Small intestine (tissue), 16 donors: ENCODE measurements at places on chromosomes 2 and 18. TPM values are rescaled to one million over a fixed set of nuclear protein-coding genes. Genes with fewer than 3 reads are reported as not detected.

Gene MOCOS
- polyA plus RNA-seq, result 15.2 TPM

Gene SLC4A3
- polyA plus RNA-seq, result 1.0 TPM

Gene VSNL1
- polyA plus RNA-seq, result 0.16 TPM

Gene TEX44
- polyA plus RNA-seq, result not detected

Gene POLR1B
- 3.8 TPM for polyA plus RNA-seq

Gene IL18R1
- polyA plus RNA-seq, result 2.2 TPM

Gene PTH2R
- 0.04 TPM for polyA plus RNA-seq

Gene ALK
- polyA plus RNA-seq, result 0.98 TPM

DNA sequence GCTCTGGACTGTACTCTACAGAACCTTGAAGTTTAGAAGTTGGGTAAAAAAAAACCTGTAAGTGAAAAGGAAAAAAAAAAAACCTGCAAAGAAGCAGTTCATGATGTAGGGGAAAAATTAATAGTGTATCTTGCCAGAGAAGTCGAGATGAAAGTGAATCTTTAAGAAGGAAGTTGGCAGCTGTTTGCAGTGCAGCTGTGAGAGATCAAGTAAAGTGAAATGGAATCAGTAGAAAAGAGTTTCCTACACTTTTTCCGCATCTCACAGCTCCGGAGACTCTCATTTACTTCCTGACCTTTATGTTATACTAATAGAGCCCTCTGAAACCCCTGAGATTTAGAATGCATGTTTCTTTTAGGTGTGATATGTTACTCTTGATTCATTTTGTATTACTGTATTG lies 19.2 kb downstream of the RNMT start:
- no peak for DNase-seq

DNA sequence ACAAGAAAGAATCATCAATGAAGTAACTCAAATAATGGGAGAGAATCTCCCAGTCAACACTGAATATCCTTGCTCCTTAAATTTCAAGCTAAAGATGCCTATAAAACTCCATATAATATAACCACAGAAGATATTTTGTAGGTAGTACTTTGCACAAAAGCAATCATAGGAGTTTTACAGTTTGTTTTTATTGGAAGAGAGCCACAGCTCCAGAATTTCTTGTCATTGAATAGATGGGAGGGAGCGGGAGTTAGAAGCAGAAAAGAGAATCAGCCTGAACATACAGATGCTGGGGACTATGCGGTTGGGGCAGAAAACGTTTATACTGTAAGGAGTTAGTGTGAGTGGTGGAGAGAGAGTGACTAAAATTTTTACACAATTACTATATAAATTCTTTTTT lies 18.3 kb upstream of the SMAD4 start:
- no peak for DNase-seq

DNA sequence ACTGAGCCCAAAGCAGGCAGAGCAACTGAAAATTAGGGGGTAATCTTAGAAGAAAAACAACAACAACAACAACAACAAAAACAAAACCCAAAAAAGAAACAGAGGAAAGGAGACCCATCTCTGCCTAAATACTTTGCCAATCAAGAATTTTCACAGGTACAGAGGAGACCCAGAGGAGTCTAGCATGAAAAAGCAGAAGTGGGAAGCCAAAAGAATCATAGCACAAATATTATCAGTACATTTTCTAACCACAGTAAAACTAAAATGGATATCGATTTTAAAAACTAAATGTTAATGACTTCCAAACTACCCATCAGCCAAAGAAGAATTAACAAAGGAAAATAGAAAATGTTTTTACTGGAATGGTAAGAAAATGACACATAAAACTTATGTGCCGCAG lies 148.1 kb downstream of the BAZ2B start:
- DNase-seq, result no peak
